ENCODE measurements at places on chromosomes 7 and 10.

- DNase-seq: no peak
Measured at GRCh38 chr10:42981358-42982236, 95.3 kb upstream of the RET start.

DNA sequence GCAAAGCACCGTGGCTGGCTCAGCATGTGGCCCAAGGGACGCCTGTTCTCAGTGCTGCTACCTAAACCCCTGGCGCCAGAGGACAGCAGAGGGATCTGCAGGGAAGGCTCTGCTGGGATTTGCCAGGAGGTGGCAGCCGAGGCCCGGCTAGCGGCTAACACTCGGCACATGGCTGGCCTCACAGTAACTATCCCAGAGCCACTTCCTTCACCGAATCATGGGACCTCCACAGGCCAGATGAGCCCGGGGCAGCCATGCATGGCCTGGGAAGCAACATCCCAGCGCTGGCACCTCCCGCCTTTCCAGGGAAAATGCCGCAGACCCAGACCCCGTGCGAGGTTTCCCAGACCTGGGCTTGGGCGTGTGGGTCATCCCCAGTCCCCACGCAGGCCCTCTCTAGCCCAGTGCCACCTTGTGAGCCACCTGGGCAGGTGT is 36.4 kb downstream of the DPYSL4 start:
- DNase-seq: peak; percentile 52

GRCh38 chr10:98338318-98338717 is 70.3 kb upstream of the LOXL4 start:
- DNase-seq: no peak

GRCh38 chr10:77537720-77538373 is 99.8 kb downstream of the KCNMA1 start:
- DNase-seq: no peak

GRCh38 chr7:102425639-102426267 is 7.6 kb upstream of the ORAI2 start:
- DNase-seq: peak; percentile 83

DNA sequence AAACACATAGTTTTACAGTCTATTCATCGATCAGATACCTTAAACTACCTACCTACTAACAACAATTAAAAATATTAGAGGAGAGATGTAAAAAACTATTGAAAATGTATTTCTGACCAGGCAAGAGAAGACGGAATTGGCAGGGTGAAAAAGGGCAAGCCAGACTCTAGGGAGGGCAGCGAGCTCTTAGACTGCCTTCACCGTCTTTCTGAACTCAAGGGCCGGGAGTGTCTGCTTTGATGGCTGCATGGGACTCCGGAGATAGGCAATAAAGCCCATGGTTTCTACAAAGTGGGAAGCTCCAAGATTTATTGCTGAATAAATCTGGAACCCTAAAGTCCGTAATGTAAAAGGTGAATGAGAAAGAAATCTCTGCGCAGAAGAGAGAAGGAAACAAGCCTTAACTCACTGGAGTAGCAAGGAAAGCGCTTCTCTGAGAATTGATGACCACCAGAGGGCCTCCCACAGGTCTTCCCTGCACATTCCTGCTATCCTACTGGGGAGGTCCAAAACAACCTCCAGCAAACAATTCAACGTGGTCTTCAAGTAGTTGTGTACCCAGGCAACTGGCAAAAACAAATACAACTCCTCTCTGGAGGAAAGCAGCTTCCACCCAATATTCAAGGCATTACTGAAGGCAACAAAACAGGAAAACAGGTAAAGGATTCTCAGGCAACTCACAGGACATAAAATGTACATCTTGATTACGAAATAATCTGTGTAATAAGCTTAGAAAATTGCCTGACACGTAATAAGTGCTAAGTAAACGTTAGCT is 181.3 kb downstream of the SDK1 start:
- DNase-seq: no peak

DNA sequence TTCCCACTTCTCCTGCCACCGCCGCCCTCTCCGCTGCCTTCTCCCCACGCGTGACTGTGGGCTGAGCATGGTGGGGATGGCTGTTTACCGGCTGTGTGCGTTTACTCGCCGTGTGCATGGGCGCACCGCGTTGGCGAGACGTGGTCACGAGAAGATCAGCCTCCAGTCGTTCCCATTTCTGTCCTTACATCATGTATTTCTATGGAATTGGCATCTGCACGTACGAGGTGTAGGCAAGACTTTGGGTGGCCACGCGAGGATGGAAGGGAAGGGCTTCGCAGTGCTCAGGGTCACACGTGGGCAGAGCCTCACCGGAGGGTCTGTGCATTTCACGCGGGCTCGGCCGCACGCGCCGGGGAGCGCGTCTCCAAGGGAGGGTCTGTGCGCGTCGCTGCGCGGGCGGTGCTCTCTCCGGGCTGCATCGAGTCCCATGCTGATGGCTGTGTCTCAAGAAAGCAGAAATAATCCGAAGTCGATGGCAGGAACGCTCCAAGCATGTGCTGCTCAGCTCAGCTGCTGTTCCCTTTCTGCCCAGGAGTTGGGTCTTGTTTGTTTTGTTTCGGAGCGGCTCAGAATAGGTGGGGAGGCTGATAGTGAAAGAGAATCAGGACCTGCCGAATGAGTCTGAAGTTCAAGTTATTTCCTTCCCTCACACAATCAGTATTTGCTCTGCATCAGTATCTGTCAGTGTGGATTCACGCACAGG is 973 bp downstream of the CAMK1D start:
- DNase-seq: peak; percentile 40

DNA sequence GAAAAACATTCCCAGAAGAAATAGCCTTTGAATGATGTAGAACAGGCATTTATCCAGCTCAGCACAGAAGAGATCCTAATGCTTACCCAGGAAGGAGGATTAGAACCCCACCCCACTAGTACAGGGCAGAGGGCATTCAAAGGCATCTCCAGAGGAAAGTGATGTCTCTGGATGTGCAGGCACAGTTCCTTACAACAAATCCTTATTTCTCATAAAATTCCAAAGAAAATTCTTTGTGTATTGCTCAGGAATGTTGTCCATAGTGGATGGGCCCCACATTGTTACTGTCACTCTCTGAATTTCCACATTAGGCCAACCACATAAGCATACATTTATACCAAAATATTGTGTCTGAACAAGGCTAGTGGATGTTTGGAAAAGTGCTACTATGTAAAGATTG is 243.0 kb downstream of the ADRA2A start:
- DNase-seq: no peak
